Dermis blood vessel endothelial cell (primary cell): ENCODE measurements at places on chromosomes 5 and 9.
A peak's percentile ranks its signal among the peaks of the same experiment; 100 is the strongest.

GRCh38 chr5:18772475-18772874, 1138.2 kb downstream of the TAF11L14 start:
- DNase-seq, result no peak

DNA sequence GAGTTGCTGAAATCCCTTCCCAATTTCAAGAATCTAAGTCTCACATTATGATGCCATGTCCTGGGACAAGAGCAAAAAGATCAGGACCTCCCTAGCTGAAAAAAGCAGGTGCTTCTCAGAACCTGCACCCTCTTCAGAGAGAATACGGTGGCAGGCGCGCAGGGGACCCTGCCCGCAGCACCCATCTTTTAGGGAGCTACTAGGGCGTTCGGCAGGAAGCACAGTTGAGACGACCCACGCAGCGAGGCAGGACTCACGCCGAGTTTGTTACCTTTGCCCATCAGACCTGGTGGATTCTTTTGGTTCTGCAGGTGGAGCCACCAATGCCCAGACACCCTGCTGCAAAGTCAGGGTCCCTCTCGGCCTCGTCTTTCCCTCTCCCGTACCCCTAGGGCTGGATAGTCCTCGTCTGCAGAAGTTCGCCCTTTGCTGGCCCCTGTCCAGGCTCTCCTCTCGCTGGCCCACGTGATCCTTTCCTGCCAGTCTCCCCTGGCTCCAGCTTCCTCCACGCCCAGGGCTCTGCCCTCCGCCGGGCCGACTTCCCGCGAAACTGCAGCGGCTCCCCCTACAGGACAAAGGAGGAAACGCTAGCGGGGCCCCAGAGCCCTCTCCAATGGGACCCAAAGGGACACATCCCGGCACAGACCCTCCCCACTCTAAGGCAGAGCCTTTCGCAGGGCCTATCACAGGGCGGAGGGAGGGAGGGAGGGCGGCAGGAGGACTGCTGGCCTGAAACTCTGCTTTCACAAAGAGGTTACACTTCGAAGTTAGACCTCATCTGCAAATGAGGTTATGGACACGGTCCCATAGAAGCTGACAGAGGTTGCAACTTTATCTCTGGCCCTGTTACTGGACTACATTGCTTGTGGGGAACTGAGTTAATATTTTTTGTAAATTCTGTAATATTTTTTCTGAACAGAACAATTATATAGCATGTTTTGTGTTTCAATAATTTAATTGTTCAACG, 28.8 kb downstream of the TMEM174 start:
- peak; percentile 76 for DNase-seq

DNA sequence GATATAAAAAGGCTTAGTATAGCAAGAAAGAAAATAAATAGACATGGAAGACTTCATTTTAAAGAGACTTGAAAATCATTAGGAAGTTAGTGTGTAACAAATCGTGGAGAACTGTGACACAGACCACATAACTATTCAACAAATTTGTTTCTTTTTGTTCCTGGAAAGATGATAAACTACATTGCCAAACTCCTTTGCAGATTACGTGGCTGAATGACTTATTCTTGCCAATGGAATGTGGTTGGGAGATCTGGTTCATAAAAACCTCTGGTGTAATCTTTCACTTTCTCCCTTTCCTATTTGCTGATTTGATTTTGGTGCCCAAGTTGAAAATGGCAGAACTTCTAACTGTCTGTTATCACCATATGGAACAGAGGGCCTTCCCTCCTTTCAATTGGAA, 328.9 kb upstream of the MEF2C start:
- no peak for DNase-seq

DNA sequence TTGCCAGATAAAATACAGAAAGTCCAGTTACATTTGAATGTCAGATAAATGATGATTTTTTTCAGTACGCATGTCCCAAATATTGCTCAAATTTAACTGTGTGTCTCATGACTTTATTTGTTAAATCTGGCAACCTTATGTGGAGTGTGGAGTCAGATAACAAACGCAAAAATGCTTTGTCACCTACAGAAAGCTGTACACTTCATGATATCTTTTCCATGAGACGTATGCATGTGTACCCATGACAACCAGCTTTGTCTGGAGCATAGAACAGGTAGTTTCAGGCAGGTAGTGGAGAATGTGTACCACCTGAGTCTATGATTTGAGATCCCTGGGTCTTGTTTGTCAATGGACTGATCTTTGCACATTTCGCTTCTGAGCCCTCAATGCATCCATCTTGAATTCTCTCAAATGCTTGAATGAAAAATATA, 105.5 kb upstream of the CPEB4 start:
- no peak for DNase-seq

DNA sequence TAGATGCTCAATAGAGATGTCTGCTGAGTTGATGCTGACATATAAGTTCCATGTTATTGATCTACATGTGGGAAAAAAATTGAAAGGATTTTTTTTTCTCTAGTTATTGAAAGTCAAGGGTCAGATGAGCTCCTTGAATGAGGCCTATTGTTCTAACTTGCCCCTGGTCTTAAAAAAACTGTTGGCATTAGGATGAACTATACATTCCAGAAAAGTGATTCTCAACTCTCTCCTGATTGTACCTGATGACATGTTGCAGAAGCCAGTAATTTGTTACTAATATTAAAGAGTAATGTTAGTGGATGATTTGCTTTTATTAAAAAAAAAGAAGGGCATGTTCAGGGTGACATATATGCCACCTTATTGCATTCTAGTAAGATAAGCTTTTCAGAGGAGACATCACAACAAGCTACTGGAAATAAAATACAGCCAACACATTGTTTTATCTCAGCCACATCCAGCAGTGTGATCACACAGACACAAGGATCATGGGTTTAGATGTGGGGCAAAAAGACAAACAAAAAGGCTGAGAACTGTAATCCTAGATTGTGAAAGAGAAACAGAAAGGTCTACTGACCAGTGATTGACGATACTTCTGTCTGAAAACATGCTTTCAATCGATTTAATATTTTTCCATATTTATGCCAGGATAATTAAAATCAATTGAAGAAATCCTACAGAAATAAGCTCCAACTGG, 1314.1 kb upstream of the C9orf72 start:
- DNase-seq, result no peak

- DNase-seq, result no peak
Observed at GRCh38 chr9:114338187-114338586, 8.5 kb downstream of the ORM2 start.

DNA sequence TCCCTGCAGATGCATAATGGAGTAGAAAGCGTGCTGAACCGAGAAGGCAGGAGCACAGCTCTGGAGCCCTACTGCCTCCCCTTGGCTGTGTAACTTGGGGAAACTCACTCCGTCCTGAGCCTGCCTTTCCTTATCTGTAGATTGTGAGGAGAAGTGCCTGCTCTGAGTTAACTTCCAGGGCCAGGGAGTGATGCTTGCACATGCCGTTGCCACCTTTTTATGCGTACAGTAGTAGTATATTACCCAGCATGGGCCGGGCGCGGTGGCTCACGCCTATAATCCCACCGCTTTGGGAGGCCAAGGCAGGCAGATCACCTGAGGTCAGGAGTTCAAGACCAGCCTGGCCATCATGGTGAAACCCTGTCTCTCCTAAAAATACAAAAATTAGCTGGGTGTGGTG, 87.1 kb downstream of the PDZD2 start:
- DNase-seq, result no peak

DNA sequence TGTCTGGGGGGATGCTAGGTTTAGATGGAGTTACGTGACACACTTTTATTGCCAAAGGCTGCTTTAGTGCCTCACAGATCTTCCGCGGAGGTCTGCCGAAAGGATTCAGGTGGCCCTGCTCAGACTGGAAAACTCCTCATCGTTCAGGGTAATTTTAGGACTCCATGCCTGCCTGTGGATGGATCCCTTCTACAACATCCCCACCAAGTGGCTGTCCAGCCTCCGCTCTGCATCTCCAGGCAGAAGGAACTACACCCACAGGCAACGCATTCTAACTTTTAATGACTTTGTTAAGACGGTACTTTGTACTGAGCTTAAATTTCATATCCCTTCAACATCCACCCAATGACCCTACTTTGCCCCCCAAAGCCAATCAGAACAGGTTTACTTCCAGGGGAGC, 29.4 kb downstream of the ATPSCKMT start:
- no peak for DNase-seq

DNA sequence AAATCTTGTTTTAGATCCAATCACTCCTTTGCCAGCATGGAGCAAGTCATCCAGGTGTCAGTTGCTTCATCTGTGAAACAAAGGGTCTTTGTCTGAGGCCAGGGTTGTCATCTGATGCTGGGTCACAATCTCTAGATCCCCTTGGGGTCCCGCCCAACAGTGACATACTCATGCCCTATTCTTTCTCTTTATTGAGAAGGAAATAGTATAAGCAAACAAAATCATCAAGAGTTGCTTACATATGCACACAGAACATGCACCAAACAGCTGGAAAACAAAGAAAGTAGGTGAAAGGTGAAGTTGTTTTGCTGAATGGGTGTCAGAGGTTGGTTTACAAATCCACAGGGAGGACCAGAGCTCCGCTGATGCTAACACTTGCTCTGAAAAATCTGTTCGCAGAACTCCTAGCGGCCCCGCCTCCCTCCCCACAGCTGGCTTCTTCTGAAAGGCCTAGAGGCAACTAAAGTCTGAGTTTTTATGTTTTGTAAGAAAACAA, 106.1 kb upstream of the SLC44A1 start:
- DNase-seq, result no peak

- peak; percentile 68 for DNase-seq
Observed at GRCh38 chr5:108003178-108003577, 332.4 kb upstream of the EFNA5 start.

GRCh38 chr5:126808521-126808988, 31.6 kb downstream of the LMNB1 start:
- peak; percentile 63 for DNase-seq

DNA sequence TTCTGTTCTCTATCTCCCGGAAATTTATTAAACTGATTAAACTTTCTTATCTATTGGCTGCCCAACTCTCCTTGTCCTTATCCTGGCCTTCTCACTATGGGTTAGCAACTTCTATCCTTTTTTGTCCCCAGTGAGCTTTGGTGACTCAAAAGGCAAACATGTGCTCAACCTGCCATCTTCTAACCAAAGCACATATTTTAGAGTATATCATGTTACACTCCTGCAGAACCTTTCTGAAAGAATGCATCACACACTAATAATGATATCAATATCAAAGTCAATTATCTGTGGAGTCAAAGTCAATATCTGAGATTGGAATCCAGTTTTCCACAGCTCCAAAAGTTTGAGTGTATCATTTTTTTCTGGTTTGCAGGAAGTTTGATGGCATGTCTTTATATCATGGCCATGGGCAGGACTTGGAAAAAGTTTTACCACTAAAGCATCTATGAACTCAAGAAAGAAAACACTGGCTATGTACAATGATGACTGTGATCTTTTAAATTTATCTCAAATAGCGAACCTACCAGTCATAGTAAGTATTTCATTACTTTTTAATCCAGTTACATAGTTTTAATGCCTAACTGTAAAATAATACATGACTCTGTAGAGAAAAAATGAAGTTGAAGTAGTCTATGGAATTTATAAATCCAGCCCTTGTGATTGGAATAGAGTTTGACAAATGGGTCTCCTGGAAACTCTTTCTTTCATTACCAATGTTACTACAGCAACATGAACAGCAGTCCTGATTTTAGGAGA, 166.8 kb downstream of the DROSHA start:
- no peak for DNase-seq

GRCh38 chr5:149447373-149448367, 68.6 kb upstream of the IL17B start:
- DNase-seq, result peak; percentile 64

GRCh38 chr9:33329117-33329563, 38.8 kb downstream of the NFX1 start:
- peak; percentile 88 for DNase-seq

- DNase-seq, result no peak
Observed at GRCh38 chr5:2740051-2740875, 11.2 kb downstream of the IRX2 start.

- no peak for DNase-seq
Observed at GRCh38 chr5:113761594-113761993, 248.1 kb downstream of the YTHDC2 start.

DNA sequence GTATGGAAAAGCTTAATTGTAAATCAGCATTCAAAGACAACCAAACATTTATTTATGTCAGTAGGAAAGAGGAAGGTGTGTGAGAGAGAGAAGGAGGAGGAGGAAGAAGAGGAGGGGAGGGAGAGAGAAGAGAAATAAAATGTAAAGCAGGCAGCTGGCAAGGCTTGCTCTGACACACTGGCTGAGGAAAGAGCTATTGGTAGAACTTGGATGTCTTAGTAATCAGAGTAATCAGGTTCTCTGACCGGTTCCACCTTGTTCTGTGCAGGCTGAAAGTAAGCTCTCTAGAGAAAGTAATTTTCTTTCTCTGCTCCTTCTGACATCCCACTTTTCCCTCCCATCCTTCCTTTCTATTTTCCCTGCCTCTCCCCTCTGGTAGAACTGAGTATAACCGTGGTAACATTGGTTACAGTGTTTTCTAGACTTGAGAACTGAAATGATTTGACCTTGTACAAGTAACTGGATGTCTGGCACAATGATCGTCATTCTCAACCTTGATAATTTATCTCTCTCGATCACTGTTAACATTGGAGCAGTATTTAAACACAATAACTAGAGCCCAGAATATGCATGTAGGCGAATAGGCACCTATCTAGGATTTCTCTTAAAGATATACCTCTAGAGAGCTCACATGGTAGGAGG, 33.3 kb downstream of the TLE4 start:
- DNase-seq, result no peak

DNA sequence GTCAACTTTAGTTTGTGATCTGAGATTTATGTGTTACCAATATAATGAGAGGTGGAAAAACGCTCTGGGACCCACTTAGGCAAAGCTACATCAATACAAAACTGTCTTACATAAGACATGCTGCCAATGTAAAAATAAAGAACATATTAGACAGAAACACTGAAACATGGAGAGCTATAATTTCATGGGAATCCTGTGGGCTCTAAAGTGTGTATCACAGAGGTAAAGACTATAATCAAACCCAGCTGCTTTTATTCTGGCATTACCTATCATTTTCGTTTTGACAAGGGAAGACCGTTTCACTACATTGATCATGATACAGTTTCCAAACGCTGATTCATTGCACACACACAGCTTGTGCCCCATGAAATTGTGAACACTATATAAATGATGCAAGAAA, 400.5 kb upstream of the TUSC1 start:
- DNase-seq, result no peak

- no peak for DNase-seq
Observed at GRCh38 chr9:136153381-136154065, 34.8 kb upstream of the TMEM250 start.

DNA sequence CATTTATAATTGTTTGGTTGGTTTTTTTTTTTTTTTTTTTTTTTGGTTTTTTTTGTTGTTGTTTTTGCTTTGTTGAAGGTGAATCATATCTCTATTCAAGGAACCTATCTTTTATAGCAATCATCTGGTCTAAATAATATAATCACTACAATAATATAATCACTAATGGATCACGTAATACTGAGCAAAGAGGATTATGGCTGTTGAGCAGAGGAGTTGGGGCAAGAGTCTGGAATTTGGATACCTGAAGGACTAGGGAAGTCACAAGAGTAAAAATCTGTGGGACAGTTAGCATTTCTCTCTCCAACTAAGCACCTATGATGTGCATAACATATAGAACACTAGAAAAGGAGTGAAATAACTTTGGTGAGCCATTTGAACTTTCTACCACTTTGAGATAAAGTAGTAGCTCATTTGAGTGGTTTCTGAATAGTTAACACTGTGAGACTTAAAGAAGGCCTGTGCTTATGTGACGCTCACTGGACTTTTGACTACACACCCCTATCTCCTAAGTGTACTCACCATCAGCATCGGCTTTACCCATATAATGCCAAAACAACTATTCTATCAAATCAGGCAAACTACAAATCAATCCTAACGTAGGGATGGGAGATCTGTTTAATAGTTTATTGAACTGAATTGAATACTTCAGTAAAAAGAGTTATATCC, 564.9 kb upstream of the TUSC1 start:
- no peak for DNase-seq

- DNase-seq, result no peak
Observed at GRCh38 chr5:96781031-96781971, 26.4 kb downstream of the ERAP1 start.
